Stomach (tissue), 19 donors: ENCODE measurements at places on chromosomes 11 and 22. TPM values are rescaled to one million over a fixed set of nuclear protein-coding genes. Genes with fewer than 3 reads are reported as not detected.

DNA sequence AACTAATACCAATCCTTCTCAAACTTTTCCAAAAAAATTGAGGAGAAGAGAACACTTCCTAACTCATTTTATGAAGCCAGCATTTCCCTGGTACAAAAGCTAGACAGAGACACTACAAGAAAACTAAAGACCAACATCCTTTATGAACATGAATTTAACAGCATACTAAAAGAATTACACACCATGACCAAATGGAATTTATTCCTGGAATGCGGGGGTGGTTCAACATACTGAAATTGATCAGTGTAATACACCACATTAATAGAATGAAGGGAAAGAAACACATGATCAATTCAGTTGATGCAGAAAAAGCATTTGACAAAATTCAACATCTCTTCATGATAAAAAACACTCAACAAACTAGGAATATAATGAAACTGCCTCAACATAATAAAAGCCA is 148.1 kb downstream of the WNT7B start:
- DNase-seq, result no peak
- H3K27ac ChIP-seq, result no peak overlapping the region
- H3K4me3 ChIP-seq, result no peak overlapping the region
- no peaks in the 10 kb centered on the region for H3K4me1 ChIP-seq
- no peaks in the 10 kb centered on the region for H3K27me3 ChIP-seq

Gene MPZL2
- 58.0 TPM for total RNA-seq

GRCh38 chr11:41400819-41401382 is 58.6 kb downstream of the LRRC4C start:
- DNase-seq, result no peak
- no peaks in the 10 kb centered on the region for H3K27me3 ChIP-seq
- no peak overlapping the region for H3K27ac ChIP-seq
- no peak overlapping the region for H3K4me3 ChIP-seq
- no peaks in the 10 kb centered on the region for H3K4me1 ChIP-seq

GRCh38 chr11:72048766-72049460 is 31.4 kb downstream of the NUMA1 start:
- peaks cover 3% of the 10 kb centered on the region for H3K36me3 ChIP-seq
- peaks cover 6% of the 10 kb centered on the region for H3K4me1 ChIP-seq
- no peak overlapping the region for H3K4me3 ChIP-seq
- H3K27ac ChIP-seq, result peak overlapping the region; percentile 21
- DNase-seq, result no peak

GRCh38 chr11:128339792-128340191 is 247.6 kb downstream of the ETS1 start:
- no peaks in the 10 kb centered on the region for H3K27me3 ChIP-seq
- H3K4me3 ChIP-seq, result no peak overlapping the region
- no peak overlapping the region for H3K27ac ChIP-seq

Gene SCUBE1
- 1.2 TPM for total RNA-seq
